ENCODE measurements at places on chromosomes 3 and 15.

- no peak for DNase-seq
Observed at GRCh38 chr15:77440378-77440999, 19.8 kb downstream of the HMG20A start.

GRCh38 chr15:41713047-41713446, 52.8 kb downstream of the MGA start:
- no peak for DNase-seq

- no peak for DNase-seq
Observed at GRCh38 chr3:188259191-188259590, 105.2 kb downstream of the LPP start.

- no peak for DNase-seq
Observed at GRCh38 chr15:31469786-31470525, 143.3 kb downstream of the KLF13 start.

DNA sequence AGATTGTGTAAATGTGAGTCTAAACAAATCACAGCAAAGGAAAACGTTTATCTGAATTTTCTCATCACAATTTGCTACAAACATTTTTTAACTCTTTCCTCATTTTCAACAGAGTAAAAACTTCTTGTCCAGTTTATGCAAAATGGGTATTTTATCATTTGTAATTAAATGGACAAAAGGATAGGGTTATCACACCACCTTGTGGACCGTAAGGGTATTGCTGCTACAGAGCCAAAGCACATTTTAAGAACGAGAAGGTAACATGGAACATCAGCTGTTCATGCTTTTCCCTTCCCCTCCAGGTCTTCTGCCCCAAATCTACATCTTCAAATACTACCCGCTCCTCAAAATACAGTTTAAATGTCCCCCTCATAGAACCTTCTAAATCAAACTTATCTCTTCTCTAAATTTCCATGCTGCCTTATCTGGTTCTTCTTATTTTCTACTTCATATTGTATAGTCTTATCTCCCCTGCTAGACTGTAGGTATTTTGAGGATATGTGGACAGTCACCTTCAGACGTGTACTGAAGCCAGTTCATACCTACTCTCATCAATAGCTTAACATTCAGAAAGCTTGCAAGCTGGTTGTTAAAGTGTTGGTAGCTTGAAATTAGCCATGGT, 12.8 kb upstream of the SETMAR start:
- DNase-seq = peak; percentile 36

DNA sequence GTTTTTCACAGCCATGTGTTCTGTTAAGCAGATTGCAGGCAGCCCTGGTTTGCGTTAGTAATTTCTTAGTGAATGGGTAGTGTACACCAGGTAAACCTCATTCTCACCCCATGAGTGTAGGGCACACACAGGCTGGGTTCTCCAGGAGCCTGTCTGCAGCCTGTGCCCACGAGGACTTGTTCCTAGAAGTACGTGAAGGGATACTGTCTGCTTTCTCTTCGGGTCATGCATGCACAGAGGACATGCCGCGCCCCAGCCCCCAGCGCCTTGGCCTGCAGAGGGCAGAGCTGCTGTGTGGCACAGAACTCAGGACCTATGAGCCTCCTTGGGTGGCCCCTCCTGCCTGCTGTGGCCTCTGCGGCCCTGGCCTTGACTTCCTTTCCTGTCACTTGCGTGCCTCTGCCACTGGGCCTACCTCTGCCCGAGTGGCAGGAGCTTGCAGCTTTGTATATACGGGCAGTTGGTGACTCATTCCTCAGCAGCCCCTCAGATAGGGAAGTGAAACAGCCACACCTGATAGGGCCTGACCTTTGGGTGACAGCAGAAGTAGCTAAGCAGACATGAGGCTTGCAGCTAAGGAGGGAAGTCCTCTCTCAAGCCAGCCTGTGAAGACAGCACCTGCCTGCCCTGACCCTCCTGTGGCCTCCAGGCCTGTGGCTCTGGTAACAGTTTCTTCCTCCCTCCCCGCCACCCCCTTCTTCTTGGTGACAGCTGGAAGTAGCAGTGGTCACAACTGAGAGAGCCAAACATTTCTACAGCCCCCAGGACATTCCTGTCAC, 19.5 kb downstream of the PPCDC start:
- peak; percentile 84 for DNase-seq

DNA sequence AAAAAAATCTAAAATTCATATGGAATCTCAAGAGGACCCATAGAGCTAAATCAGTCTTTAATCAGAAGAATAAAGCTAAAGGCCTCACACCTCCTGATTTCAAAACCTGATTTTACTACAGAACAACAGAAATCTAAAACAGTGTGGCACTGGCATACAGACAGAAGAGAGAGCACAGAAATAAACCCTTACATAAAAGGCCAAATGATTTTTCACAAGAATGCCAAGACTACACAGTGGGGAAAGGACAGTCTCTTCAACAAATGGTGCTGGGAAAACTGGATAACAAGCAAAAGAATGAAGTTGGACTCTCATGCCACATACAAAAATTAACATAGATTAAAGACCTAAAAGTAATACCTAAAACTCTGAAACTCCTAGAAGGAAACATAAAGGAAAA, 10.1 kb downstream of the TOP2B start:
- DNase-seq = no peak

- peak; percentile 85 for DNase-seq
Observed at GRCh38 chr15:40859206-40859851, 14.7 kb downstream of the RHOV start.

DNA sequence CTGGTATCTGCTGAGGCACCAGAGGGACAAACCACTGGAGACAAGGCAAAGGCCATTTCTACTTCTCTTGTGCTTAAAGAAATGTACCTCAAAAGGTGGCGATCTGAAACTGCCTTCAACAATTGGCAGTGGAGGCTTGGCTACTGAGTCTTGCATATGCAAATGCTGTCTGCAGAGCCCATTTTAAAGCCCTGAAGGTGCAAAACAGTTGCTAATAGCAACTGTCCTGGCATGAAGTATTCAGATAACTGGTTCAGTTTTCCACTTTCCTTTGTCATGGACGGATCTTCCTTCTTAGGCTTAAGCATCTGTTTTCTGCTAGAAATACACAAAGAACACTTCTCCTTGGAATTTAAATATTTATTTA, 71.4 kb upstream of the PSMD6 start:
- DNase-seq = no peak
